ENCODE measurements at places on chromosomes 1 and 21.
A peak's percentile ranks its signal among the peaks of the same experiment; 100 is the strongest.

DNA sequence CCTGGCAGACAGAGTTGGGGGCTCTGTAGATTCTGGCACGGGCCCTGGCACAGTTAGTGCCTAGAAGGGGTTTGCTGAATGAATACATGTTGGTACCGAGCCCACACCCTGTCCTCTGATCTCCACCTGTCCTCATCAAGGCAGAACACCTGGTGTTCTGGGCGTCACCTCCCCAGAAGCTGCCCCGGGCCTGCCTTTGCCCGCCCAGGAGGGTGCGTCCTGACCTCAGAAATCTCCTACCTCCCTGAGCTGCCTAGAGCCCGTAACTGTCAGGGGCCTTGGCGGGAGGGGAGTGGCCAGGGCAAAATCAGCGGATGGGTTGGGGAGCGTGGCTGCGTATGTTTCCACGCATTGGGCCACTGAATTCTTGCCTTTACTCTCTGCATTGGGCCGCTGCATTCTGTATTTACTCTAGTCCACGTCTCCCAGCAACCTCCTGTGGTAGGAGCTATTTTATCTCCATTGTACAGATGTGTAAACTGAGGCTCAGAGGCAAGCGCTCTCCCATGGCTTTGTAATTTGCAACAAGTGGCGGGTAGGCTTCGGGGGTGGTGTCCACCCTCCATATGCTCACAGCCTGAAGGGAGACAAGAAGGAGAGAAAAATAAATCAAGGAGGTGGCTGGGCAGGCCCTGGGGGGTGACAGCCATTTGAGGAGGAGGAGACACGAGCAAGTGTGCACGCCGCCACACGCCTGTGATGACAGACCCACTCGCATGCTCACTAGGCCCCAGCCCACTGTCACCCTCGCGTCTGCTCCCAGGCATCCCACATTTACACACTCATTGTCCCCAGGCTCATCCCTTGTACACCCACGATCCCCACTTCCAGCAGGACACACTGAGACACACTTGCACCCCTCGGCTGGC lies 95.7 kb upstream of the WNT4 start:
- DNase-seq = no peak

DNA sequence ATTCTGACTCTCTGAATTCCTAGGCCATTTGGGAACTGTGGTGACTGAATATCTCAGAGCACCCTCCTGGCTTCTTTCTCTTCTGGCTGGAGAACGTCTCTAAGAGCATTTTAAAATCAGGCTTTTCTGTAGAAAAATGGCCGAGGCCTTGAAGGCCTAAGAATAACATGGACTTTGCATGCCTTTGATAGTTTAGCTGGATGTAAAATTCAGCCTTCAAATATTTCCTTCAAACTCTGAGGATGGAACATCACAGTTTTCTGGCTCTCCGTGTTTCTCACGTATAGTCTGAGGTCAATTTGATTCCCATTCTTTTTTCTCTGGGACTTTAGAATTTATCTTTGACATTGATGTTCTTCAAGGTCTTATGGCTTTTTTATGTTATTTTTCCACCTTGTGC lies 34.0 kb downstream of the ARHGEF16 start:
- DNase-seq = no peak

DNA sequence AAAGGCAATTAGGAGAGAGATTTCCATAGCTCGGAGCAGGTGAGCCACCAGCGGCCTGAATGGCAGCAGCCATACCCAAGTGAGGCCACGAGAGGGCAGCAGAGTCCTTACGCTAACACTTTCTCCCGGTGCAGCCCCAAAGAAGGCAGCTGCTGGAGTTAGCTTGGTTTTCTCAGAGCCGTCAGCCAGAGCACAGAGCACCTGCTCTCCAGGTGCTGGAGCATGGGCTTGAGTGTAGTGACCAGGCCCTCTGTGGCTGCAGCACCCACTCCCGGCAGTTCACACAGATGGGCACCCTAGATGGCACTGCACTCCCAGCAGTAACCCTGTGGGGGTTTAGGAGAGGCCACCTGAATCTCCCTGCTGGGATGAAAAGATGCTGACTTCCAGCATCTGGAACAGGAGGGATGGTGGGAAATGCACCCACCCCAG lies 45.8 kb downstream of the TMCC2 start:
- DNase-seq = peak; percentile 54

DNA sequence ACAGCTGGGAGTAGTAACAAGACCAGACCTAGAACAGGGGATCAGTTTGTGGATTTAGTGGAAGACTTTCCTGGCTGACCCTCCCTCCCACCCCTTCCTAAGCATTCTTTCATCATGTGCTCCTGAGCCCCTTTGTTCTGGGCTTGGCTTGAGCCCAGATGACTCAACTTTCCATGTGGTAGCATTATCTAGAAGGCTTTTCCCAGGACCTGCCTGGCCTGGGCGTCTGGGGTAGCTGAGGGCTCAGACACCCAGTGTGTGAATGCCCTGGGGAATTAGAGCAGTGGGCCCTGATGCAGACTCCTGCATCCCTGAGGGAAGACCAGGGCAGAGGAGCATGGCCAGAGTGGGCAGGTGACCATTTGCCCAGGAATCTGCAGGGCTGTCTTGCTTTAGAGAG lies 44.1 kb upstream of the TSPAN2 start:
- DNase-seq = no peak

DNA sequence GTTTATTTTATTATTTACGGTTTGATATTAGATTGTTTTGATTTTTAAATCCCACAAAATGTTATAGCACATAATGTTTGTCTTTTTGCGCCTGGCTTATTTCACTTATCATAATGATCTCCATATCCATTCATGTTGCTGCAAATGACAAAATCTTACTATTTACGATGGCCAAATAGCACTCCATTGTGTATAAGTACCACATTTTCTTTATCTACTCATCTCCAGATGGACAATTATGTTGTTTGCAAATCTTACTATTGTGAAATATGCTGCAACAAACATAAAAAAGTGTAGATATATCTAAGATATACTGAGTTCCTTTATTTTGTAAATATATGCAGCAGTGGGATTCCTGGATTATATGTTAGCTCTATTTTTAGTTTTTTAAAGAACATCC lies 1568.3 kb downstream of the AMY1C start:
- DNase-seq = no peak

GRCh38 chr1:17957588-17958267 lies 149.9 kb upstream of the IGSF21 start:
- no peak for DNase-seq

DNA sequence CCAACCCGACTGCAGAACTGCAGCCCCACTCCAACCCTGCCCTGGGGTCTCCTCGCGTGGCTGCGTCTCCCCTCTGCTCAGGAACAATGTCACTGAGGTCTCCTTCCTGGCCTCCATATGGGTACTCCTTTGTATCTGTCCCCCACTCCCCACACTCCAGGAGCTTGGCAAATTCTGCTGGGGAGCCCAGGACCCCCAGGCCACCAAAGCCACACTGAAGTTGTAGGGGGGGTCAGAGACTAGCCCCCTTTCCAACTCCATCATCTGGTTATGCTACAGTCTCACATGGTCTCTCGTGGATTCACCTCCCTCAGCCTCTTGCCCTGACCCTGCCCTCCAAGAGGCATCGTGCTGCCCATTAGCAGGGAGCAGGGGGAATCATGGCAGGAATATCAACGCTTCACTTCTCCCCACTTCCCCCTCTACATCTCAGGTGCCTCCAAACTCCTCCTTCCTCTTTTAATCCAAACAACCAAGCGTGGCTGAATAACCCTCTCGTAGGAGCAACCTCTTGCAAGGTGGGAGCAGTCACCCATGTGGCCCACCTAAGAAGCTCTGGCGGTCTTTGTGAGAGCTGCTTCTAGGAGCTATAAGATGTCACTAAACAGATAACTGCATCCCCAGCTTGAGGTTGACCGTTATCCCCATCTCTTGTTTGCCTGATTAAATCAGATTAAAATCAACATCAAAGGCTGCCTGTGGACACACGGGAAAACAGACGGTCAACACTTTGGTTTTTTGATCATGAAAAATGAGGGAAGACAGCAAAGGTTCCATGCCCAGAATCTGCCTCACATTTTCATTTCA lies 86.4 kb downstream of the MIS18A start:
- DNase-seq = no peak

DNA sequence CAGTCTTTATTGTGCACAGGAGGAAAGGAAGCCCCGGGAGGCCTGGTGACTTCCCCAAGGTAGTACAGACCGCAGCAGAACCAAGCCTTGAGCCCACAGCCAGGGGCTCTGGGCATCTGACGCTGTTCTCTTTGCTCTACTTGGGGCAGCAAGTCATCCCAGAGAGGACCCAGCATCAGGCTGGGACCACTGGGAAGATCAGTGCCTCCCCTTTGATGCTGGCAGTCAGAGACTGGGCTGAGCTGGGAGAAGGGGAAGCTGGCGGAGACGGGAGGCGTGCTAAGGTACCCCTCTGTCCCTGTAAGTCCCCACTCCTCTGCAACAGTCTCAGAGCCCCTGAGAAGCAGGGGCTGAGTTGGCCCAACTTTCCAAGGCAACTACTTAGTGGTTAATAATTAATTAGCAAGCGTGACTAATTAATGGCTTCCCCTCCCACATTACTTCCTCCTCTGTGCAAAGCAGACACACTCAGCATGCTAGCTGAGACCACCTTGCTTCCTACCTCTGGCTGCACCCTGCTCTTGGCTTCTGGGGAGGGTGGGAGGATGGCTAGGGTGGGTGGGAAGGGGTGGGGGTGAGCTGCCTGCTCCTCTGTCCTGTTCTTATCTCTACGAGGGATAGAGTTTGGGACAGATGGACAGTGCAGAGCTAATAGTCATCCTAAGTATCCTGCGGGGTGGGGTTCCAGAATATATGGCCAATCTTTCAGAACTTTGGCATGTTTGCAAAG lies 1.3 kb downstream of the INAVA start:
- DNase-seq = no peak

- peak; percentile 65 for DNase-seq
These were observed 180.2 kb downstream of the NR5A2 start for GRCh38 chr1:200207711-200208126.

GRCh38 chr1:185973645-185974044 lies 239.5 kb downstream of the HMCN1 start:
- no peak for DNase-seq

- DNase-seq = no peak
These were observed 13.3 kb upstream of the FHAD1 start for GRCh38 chr1:15233689-15234088.

DNA sequence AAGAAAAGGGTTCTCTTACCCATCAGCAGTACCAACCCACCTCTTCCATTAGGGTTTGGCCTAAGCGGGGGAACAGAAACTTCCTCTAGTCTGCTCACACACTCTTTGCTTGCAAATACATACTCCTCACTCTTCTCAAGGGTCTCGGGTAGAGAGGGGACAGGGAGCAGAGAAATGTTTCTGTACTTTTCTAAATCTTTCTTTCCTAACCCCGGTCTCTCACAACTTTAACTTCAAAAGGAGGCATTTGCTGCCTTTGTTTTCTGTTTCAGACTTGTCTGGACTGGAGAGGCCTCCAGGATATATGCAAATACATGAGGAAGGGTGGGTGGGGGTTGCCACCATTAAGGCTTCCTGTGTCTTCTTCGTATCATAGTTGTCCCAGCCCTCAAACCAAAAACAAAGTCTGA lies 10.5 kb upstream of the LAX1 start:
- DNase-seq = peak; percentile 58

DNA sequence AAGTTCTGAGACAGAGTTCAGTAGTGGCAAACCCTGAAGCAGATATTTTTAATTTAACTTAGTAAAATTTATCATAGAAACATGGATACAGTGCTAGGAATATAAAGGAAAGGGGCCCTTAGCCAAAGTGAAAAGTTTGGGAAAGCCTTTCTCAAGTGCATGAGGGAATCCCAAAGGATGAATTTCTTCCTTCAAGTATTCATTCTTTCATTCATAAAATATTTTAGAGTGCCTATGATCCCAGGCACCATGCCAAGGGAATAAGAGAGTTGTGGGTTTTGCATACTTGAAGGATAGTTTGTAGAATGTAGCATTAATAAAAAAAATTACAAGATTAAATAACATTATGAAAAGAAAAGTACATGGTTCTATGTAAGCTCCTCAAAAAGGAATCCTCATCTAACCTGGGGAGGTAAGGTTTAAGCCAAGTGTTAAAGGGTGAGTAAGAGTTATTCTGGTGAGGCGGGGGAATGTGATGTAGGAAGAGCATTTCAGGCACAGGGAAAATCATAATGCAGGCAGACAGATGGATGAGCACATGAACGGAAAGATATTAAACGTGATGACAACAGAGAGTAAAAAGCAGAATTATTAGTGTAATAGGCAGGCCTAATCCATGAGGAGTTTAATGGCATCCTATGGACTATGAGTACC lies 40.4 kb upstream of the NTNG1 start:
- no peak for DNase-seq

GRCh38 chr1:39105841-39106765 lies 80.0 kb downstream of the NDUFS5 start:
- peak; percentile 63 for DNase-seq

- DNase-seq = no peak
These were observed 141.0 kb upstream of the HP1BP3 start for GRCh38 chr1:20928146-20928545.

DNA sequence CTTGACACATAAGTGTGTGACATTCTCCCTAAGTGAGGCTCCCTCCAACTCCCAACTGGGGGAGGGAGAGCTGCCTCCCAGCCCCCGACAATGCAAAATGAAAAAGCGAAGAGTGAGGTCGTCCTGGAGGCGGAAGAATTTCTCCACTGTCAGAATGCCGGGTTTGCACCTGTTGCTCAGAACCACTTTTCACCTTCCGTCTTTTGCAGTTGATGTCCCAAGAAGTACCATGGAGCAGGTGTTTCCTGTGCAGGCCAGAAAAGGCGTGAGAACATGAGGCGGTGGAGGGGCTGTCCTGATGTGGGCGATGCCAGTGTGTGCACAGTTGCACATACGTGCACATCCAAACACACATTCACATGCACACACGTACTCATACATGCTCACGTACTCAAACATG lies 158.6 kb upstream of the AJAP1 start:
- DNase-seq = no peak

DNA sequence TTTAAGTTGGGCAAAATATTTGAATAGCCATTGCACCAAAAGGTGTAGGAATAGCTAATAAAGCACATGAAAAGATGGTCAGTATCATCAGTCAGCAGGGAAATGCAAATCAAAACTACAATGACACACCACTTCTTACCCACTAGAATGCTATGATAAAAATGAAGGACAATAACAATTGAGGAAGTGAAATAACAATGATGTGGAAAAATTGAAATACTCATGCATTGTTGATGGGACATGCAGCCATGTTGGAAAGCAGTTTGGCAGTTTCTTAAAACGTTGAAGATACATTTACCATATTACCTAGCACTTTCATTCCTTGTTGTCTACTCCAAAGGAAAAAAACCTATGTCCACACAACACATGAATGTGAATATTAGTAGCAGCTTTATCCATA lies 28.4 kb downstream of the HSD3B1 start:
- no peak for DNase-seq

GRCh38 chr1:239976130-239976968 lies 115.3 kb upstream of the FMN2 start:
- DNase-seq = no peak

DNA sequence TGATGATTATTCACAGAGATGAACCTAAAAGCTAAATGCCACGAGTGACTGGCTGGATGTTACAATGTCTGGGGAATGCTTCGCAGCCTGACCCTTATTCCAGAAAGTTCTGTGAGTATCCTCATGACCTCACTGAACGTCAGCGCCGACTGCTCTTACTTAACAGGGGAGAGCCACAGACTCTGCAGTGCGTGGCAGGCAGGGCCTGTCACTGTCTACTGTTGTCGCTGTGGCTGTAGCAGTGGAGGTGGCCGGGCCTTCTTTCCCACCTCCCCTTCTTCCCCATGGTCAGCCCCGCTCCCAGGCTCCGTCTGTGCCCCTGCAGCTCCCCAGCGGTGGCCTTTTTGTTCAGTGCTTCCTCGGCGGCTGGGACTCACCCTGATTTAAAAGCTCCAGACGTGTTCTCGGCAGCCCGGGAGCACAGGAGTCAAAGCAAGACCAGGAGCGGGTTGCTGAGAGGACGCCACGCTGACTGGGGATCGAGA lies 52.2 kb upstream of the TARBP1 start:
- DNase-seq = no peak

- no peak for DNase-seq
These were observed 42.4 kb upstream of the FMO2 start for GRCh38 chr1:171142416-171143385.
